ENCODE measurements at places on chromosomes 7 and 10.

GRCh38 chr10:101563497-101564040 lies 24.5 kb downstream of the POLL start:
- DNase-seq, result no peak

DNA sequence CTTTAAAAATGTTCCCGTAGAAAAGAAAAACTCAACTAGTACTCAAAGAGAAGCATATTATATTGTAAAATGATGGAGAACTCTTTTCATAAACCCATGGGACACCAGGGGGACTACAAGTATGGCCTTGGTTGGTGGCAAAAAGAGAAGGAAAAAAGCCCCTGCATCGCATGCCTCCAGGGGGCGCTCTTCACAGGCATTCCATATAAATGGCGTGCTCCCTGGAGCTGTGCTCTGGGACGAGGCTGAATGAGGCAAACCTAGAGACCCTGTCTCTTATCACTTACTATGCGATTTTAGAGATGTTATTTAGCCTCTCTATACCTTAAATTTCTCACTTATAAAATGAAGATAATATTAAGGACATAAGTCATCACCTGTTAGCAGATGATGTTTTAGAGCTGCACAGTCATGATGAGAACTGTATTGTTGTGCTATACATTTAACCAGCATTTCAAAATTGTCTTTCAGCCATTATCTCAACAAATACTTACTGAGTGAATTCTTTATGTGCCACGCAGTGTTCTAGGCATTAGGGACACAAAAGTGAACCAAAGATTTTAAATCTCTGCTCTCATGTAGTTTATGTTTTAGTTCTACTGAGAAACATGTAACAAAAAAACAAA lies 105.8 kb downstream of the ARHGAP21 start:
- DNase-seq, result peak; percentile 52

GRCh38 chr7:7931626-7932025 lies 37.0 kb upstream of the GLCCI1 start:
- no peak for DNase-seq

DNA sequence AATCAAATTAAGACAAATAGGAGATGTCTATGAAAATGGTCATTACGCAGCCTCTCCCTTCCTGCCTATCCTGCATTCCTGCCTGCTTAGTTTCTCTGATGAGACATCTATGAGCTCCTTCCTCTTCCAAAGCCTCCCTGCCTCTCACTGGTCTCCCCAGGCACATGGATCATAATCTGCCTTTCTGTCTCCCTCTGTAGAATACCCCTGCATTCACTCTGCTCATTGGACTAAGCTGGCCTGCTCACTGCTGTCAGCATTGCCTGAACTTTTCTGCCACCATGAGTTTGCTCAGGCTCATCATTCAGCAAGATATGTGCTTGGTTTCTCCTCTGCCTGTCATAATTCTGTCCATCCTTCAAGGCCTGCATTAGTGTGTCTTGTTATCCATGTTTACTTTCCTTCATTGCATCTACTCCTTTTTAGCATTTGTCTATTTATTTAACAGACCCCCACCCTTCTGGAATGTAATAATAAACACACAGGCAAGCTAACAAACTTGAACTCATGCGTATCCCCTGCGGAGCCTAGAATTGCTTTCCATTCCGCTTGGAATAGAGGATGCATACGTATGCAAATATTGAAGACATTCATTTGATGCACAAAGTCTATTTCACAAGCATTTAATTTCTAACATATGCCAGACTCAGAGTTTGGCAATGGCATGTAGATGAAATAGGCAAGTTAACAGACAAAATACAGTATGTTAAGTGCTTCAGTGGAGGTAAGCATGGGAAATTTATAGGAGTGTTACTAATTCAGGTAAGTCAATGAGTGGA lies 88.3 kb downstream of the PTPRZ1 start:
- no peak for DNase-seq

GRCh38 chr10:5776881-5777197 lies 36.4 kb downstream of the GDI2 start:
- DNase-seq, result no peak

DNA sequence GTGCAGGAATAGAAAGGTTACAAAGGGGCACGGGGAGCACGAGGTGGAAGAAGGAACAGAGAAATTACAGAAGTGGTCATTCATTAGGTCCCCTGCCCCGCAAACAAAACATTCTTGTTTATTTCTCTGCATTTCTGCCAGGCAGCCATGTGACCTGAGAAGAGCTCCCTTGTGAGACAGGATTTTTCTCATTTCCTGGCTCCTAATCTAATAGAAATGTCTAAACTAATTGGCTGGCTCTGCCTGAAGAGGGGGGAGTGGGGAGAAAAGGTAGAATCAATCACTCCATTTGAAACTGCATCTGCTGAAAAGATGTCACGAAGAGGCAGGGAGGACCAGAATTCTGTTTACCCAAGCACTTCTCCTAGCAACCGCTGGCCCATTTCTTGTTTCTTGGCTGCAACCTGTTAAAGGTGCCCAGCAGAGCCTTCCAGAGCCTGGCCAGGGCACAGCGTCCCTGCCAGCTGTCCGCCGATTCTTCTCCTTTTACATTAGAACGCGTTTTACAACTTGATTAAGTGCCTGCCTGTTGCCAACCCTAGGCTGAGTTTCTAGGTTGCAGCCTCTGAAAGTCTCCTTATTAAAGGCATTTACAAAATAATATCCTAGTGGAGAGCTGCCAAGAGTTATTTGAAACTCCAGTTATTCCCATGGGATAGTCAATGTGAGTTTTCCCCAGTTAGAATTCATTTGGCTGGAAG lies 1227.6 kb downstream of the TYW1 start:
- DNase-seq, result no peak

DNA sequence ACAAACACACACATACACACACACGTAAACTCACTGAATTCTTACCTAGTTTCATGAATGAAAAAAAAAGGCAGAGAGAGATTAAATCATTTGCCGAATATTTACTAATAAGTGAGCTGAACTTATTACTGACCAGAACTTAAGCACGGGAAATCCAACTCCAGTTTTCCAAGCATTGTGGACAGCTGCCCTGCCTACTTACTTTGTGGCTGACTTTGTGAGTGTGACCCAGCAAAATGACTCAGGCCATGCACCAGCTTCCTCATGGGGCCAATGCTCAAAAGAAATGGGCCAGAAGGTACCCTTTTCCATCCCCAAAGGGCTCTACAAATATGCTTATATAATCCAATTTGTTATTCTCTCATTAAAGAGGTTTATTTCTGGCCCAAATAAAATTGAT lies 87.4 kb upstream of the RHOBTB1 start:
- no peak for DNase-seq

- no peak for DNase-seq
Observed at GRCh38 chr10:101047961-101048892, 13.6 kb upstream of the KAZALD1 start.

- no peak for DNase-seq
Observed at GRCh38 chr10:30436671-30437030, 2.7 kb downstream of the MAP3K8 start.

GRCh38 chr7:139035586-139036353 lies at the start of gene ZC3HAV1L:
Gene ZC3HAV1L (minus strand): TSS chr7:139036042. CDS start chr7:139036017, 25 bp downstream.
- DNase-seq, result peak; percentile 33

GRCh38 chr10:52108236-52108635 lies 205.8 kb upstream of the DKK1 start:
- no peak for DNase-seq

DNA sequence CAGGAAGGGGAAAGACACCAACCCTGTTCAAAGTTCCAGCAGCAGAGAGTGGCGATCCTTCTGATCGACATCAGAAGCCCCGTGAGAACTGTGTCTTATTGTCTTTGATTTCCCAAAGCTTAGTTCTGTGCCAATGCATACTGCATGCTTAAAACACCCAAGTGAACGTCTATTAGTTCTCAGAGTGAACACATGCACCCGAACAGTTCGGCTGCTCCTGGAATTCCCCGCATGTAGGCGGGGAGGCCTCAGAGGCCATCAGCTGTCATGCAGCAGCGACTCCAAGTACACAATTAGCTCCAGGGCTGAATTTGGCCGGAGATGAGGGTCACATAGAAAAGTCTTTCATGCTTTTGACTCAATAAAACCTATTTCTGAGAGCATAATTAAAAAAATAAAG lies 276.9 kb downstream of the ZMYND11 start:
- no peak for DNase-seq

DNA sequence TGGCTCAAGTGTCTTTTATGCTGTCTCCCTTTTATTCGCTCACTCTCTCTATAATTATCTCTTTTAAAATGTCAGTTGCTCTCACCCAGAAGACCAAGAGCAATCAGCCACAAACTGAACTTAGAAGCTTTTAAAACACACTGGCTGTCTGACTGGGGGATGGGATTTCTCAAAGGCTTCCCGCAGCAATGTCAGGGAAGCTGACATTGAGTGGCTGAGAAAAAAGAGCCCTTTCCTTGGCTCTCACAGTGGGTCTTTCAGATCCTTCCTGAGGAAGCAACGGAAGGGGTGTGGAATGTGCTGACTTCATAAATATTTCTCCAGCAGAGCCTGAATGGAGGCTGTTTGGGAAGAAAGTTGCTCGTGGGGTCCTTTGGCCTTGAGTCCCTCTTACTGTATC lies 445.7 kb upstream of the C7orf33 start:
- DNase-seq, result no peak

- no peak for DNase-seq
Observed at GRCh38 chr7:108263425-108263824, 133.3 kb upstream of the LAMB4 start.

GRCh38 chr10:132396494-132397035 lies 435 bp upstream of the PWWP2B start:
- peak; percentile 80 for DNase-seq

GRCh38 chr7:49774459-49775064 lies 1.1 kb downstream of the VWC2 start:
- DNase-seq, result no peak

DNA sequence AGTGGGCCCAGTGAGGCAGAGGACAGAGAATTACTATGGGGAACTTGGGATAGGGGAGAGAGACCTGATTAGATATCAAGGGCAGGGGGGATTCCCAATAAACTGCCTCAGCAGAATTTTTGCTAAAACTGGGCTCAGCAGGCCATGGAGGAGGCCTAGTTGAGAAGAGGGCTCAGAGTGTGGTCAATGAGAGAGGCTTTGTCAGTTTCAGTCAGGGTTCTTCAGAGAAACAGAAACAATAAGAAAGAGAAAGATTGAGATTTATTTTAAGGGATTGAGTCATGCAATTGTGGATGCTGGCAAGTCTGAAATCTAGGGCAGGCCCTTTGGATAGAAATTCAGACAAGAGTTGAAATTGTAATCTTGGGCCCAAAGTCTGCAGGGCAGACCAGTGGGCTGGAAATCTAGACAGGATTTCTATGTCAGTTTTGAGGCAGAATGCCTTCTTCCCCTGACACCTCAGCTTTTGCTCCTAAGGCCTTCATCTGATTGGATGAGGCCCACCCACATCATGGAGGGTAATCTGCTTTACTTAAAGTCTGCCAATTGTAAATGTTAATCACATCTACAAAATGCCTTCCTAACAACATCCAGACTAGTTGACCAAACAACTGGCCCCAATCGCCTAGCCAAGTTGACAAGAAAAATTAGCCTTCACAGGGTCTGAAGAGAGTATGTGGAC lies 33.5 kb upstream of the CCSER2 start:
- DNase-seq, result no peak

- no peak for DNase-seq
Observed at GRCh38 chr7:139124084-139124914, 14.8 kb upstream of the ZC3HAV1 start.

- no peak for DNase-seq
Observed at GRCh38 chr10:52801947-52802346, 29.4 kb upstream of the MBL2 start.

DNA sequence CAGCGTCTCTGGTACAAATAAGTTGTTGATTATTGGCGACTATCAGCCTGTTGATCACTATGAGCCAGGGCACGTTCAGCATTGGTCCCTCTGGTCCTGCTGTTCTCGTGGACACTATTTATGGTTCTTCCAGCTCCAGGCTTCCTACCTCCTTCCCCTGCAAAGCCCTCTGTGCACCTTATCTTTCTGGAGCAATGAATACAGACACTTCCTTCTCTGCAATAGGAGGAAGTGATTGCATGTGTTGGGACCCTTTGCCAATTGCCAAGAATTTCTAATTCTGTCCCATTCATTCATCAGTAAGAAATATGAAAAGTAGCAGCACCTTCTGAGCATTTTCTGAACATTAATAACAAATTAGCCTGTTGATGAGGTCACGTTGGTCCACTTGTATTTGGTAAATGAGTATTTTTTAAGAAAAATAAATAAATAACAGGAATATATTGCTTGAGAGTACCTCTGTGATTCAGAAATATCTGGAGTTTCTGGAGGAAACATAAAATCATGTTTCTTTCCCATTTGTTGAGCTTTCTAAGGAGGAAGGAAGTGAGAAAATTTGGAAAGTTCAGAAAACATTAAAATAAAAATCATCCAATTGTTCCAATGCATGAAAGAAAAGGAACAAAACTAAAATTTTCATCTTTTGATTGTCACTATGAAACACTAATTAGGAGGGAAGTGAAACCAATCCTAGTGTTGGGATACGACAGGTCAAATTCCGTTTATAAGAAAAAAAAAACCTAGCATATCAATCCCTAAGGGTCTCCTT lies 259.1 kb upstream of the KLF6 start:
- DNase-seq, result no peak

Measured in CD4-positive, alpha-beta T cell treated with Interleukin-12 subunit alpha and Interleukin-12 subunit beta, for 1 hour (primary cell).